A549 treated with DMSO at 1 μM for 4 hours (cell line): ENCODE measurements at places on chromosomes 1 and 21. TPM values are rescaled to one million over a fixed set of nuclear protein-coding genes. Genes with fewer than 3 reads are reported as not detected.

Gene BECN2
- total RNA-seq = not detected in 5 replicates

Gene GBP5
- total RNA-seq = 0.02 to 0.10 TPM (median 0.03 TPM) in 3 of 5 replicates, not detected in the others

Gene IL19
- total RNA-seq = not detected in 5 replicates

Gene CFH
- total RNA-seq = 3.6 to 5.5 TPM (median 4.4 TPM) in 5 replicates

Gene NBPF19
- 3.8 to 5.3 TPM (median 4.2 TPM) in 5 replicates for total RNA-seq

Gene CASQ2
- not detected in 5 replicates for total RNA-seq

Gene C1QB
- total RNA-seq = not detected in 5 replicates
